Dermis blood vessel endothelial cell (primary cell): ENCODE measurements at places on chromosomes 3 and 15.

DNA sequence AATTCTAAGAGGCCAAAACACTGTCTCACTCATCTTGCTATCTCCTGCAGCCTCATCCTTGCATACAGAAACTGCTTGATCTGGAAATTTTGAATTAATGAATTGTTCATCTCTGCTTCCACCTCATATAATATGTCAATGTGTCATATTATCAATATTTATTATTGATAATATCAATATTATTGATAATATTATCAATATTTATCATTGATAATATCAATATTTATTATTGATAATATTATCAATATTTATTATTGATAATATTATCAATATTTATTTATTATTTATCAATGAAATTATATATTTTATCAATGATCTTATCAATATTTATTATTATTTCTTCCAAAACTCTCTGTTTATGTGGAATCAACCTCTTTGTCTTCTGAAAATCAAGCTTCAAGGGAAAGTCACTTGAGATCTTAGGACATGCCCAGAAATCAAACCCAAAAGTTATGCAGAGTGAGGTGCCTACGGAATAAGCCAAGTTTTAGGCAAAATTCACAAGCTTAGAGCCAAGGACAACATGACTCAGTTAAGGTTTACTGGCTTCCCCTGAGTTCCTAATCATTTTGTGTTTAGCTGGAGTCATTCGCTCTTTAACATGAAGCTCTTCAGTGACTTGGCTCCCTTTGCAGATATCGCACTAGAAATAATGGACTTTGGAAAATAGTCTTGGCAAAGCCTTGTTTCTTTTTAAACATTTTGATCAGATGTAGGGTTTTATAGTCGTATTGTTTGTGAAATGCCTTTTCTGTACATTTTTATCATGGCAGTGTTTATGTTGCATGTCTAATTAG, 297.1 kb upstream of the RARB start:
- DNase-seq, result no peak

DNA sequence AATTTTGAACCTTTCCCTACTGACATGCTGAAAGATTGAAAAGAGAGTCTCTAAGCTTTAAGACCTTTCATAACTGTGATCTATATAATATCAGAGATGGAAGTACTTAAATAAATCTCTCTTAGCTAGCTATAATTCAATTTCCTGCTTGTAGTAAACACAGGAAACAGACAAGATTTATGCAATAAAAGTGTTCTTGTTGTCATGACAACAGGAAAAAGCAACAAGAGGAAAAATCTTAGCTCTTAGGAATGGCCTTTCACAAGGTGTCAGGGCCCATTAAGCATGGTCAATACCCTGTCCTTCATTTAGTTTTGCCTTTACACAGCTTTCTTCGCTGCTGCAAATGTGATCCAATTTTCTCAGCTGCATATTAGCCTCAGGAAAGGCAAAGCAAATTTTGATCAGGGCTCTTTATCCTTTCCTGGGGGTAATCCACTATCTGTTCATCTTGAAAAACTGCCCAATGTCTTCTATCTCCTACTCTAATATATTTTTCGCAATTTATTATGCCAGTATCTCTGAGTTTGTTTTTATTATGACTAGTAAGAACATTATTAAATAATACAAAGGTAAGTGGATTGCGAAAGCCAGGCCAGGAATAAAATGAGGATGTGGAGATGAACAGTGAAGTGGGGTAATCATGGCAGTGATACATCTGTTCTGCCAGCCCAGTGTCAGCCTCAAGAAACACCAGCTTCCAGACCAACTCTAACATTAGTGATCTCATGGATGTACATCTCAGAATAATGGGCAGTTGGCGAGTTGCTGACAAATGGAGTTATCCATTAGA, 28.7 kb downstream of the SIDT1 start:
- DNase-seq, result peak; percentile 74

DNA sequence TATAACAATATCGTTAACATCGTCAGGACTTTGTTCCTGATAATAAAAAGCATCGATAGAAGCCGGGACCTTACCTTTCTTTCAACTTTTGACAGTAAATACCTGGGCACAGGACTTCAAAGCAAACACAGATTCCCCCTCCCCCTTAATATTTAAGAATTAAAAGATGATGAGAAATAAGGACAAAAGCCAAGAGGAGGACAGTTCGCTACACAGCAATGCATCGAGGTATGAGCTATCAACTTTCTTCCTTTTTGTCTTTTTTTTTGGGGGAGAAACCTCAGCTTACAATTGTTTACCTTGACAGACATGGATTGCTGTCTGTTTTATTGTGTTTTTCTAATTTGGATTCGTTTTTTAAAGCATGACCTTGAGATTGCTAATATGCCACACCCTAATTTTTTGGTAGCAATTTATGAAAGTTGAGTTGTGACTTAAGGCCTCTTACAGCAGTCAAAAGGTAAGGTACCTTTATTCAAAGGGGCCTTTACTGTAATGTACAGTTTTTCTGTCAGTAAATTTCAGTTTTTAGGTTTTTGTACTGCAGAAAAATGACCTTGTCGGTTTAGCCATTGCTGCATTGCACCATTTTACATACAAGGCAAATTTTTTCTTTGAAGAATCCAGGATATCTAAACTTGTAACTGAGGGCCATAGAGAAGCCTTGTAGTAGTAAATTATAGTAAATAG, 1.1 kb downstream of the CHD2 start:
- peak; percentile 32 for DNase-seq

- DNase-seq, result no peak
These were observed 68.2 kb upstream of the THRB start for GRCh38 chr3:24562895-24563294.

DNA sequence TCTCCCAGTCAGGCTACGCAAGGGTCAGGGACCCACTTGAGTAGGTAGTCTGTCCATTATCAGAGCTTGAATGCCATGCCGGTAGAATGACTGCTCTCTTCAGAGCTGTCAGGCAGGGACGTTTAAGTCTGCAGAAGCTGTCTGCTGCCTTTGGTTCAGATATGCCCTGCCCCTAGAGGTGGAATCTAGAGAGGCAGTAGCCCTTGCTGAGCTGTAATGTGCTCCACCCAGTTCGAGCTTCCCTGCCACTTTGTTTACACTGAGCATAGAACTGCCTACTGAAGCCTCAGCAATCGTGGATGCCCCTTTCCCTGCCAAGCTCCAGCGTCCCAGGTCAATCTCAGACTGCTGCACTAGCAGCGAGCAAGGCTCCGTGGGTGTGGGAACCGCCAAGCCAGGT, 57.5 kb upstream of the SETMAR start:
- no peak for DNase-seq

DNA sequence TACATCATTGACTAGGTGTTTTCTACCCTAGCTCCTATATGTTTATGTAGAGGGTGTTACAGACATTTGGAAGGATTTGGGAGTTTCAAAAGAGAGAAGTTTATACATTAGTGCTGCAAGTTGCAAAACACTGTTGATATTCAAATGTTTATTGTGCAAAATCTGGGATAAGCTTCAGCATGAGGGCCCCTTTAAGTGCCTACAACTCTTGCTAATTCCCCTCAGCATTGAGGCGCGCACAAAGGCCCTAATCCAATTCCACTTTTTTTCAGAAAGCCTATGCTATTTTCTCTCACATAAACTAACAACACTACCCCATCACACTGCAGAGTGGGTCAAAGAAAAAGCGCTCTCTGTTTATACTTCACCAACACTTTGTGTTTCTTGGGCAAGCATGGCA, 208.0 kb downstream of the NR2F2 start:
- no peak for DNase-seq

- DNase-seq, result no peak
These were observed 151.2 kb upstream of the UBE2E1 start for GRCh38 chr3:23654571-23654970.

DNA sequence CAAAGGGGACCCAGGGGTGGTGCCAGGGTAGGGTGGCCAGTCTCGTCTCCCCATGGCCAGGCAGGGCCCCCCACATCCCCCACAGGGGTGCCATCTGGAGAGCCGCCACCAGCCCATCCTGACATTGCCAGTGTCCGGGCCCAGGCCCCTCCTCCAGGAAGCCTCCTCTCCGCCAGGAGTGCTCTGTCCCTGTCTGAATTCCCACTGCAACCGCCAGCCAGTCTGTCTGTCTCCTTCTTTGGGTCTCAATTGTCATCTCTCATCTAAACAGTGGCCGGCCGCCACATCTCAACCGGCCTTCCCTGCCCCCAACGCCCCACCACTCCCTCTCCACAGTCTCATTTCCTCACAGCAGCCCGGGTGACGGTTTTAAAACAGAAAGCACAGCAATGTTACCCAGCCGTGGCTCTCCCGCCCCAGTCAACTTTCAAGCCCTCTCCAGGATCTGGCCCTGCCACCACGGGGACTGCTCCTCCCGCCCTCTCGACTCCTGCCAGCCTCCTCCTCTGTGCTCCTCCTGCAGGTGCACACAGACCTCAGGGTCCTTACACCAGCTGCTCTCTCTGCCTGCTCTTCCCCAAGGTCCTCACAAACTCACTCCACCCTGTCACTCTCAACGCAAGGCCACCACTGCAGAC, 57.0 kb downstream of the IQSEC1 start:
- DNase-seq, result no peak

- DNase-seq, result no peak
These were observed 13.2 kb downstream of the ZDHHC3 start for GRCh38 chr3:44962621-44963393.

DNA sequence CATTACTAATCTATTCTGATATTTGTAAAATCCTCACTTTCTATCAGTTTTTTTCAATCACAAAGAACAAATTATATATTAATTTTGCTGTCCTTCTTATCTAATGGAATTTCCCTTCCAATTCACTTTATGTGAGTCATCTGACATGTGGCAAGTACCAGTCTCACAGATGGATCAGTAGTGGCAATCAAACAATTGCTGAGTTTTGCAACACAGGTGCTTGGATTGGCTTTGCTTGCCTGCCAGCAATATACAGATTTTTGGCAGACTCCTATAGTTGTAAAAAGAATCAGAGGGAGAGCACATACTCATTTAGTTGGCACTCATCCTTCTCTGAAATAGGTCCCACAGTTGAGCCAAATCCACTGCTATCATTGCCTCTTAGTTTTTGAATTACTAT, 83.7 kb downstream of the BCHE start:
- no peak for DNase-seq

- DNase-seq, result no peak
These were observed 74.6 kb downstream of the GTPBP8 start for GRCh38 chr3:113065336-113065735.

DNA sequence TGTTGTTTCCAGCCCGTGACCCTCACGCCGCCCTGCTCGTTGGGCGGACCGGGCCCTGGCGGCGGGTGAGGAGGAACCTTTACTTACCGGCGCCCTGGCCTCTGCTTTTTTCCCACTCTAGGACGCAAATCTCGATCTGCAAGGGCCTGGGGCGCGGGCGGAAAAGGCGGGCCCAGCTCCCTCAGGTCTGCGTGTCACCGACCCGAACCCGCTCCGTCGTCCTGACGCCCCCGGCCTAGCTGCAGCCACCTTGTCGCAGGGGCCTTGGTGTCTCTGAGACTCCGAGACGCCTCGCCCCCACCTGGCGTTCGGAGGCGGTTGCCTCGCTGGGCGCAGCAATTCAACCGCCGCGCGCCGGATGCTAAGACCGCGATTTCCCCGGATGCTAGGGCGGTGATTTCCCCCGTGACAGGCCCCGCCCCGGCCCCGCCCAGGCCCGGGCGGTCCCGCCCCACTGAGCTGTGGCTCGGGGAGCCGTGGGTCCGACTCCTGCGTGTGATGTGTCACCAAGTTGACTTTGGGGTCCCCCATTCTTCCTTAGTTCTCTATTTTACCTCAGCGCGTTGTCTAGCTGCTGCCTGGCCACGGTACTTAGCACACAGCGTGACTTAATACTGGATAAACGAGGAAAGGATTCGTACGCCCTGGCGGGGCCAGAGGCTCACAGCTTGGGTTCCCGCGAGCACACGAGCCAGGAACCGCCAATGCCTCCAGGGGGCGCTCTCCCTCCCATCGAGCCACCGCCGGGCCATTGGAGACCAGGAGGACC, at the start of gene RPL39L:
RPL39L (minus strand) TSS at position 371 of the 769 bp plus-strand sequence. CDS start 18,196 bp downstream, outside the sequence.
- peak; percentile 89 for DNase-seq

DNA sequence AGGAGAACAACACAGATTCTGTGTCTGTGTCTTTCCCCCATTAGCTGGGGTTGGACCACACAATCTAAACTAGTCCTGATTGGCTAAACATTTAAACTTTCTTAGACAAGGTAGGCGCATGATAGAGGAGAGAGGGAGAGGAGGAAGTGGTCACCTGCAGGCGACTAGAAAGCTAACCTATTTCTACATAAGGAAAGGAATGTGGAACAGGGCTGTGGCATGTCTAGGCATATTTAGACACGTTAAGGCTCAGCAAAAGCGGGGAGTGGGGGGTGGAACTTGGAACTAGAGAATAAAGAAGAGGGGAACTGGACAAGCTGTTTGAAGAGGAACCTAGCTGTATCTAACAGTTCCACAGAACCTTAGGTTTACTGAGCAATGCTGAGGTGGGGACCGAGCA, 12.8 kb downstream of the LRRC28 start:
- no peak for DNase-seq

GRCh38 chr3:127690823-127691452, 18.2 kb downstream of the ABTB1 start:
- peak; percentile 75 for DNase-seq

DNA sequence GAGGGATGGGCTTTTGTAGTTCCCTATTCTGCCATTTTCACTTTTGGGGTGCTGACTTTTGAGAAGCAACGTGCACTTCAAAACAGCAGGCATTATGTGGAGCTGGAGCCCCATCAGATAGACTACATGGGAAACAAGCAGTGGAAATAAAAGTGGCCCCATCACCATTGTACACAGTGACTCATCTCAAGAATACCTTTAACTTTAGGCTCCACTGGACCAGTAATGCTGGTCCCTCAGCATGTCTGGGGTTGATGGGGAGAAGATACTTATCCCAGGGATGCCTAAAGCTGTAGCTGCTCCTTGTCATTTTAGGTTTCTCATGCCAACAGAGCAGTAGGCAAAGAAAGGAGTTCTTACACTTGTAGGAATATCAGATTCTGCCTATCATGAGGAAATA, 45.0 kb downstream of the LSM3 start:
- DNase-seq, result no peak

GRCh38 chr3:161560008-161560637, 63.5 kb downstream of the OTOL1 start:
- DNase-seq, result peak; percentile 20

DNA sequence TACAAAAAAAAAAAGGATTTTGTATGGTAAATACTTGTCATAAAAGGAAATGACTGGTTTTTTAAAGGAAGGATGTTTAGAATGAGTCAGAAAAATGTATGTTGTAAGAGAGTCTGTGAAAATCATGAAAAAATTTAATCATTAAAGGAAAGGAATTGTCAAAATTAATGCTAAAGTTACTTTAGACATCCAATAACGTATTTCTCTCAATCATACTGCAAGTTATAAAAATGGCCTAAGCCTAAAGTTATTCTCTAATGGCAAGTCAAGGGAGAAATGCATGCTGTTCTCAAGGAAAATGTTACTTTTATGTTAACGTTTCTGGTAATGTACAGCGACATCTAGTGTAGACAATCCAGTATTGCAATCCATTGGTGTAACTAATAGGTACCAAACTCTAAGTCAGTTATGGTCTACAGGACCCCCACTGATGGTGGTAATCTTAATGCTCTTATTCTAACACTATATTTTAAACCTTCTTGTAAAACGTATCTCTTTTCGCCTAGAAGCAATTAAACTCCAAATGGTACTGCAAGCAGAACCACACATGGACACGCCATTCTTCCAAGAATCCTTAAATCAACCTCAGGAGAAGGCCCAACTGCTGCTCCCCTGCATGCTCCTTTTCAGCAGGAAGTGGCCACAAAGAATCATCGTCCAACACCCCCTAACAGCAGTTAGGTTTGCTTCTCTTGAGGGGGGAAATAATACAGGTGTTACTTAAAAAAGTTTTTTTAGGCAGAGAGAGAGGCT, 35.2 kb downstream of the NCEH1 start:
- DNase-seq, result peak; percentile 80
